ENCODE measurements at places on chromosomes 6 and 20.

DNA sequence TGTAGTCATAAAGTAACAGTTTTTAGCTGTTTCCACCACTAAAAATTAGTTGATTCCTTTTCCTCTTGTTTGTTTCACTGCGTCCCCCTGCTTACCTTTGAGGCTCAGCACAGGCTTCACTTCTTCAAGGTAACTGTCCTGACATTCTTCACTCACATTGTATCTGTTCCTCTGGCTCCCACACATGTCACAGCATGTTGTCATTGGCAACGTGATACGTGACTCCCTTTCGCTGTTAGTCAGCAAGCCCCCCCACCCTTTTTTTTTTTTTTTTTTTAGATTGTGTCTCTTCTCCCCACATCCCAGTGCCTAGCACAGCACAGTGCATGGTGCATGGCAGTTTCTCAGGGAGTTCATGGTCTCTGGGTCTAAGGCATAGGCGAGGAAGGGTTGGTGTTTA is 13.3 kb downstream of the VAPB start:
- DNase-seq, result no peak

DNA sequence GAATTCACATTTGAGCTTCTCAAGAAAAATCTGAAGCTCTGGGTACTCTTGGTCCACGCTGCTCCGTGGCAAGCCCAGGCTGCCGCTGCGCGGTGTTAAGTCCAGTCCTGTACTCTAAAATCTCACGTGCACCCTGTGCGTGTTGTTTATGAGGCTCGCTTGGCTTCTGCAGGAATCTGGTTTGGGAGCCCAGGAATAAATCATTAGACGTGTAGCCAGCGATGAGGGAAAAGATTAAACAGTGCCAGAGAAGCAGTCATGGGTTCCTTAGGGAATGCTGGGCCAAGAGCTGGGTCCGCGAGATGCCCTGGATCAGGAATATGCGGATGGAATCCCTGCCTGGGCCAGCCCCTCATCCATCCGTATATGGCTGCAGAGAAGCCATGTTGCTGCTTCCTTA is 87.3 kb downstream of the KCNB1 start:
- no peak for DNase-seq

DNA sequence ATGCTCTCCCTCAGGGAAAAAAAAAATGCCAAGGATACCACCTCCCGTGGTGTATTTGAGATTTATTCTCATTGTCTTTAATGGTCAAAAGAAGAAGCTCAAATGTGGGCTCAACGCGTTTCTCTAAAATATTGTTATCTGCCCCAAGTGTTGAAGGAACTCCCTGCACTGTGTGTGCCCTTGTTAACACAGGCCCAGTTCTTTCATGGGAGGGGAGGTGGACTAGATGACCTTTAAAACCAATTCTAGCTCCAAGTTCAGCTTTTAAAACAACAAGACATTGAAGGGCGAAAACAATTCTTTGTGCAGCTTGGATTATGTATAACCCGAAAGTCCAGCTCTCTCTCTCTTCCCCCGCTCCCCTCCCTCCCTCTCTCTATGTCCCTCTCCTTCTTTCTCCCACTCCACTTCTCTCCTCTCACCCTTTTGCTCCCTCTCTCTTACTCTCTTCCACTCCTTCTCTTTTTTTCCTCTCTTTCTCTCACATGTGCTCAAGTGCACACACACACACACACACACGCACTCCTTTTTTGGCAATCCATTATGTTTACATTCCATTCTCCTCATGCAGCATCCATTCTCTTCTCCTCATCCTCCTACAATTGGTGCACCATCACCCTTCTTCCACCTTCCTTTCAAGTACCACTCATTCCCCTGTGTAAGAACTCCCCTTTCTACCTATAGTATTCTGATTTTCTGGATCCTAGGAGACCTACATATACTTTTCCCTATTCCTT is 8.5 kb downstream of the HLA-DMB start:
- no peak for DNase-seq

GRCh38 chr20:62030834-62031434 is 34.7 kb downstream of the TAF4 start:
- DNase-seq, result no peak

DNA sequence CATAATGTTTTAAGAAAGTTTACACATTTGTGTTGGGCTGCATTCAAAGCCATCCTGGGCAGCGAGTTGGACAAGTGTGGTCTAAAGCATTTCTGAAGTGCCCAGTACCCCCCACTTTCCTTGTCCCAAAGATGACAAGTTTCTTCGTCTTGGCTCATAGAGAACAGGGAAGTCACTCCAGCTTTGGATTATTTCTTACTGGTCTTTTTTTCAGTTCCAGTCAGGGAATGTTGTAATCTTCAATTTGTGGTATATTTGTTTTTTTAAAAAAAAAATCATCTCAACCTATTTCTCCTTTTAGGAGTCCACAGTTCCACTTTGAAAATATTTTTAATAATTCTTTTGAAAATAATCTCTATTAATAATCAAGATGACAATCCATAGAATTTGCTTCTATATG is 34.0 kb downstream of the SLX4IP start:
- no peak for DNase-seq

DNA sequence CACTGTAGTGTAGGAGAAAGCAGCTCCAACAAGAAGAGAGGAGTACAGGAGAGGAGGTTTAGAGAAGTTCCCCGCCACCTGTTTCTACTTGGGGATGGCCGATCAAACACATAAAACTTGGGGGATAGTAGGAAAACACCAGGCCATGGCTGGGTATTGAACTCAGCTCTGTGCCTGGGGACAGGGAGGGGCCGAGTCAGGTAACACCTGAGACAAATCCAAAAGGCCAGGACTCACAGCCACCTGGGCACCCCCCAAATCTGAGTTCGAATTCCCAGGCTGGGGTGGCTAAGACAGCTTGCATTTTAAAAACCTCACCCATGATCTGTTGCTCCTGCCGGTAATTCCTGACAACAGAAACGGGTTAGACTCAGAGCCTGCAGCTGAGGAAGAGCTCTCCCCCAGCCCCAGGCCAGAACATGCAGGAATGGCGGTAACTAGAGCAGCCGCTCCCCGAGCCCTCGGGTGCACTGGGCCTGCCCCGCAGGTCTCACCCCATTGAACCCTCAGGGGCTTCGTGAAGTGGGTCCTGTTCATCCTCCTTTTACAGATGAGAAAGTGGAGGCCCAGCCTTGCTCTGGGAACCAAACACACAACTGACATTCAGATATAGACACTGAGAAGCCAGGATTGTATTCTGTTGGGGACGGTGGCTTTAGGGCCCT is 61.0 kb downstream of the TCP11 start:
- no peak for DNase-seq

GRCh38 chr6:34909320-34909883 is 20.3 kb downstream of the ANKS1A start:
- no peak for DNase-seq

DNA sequence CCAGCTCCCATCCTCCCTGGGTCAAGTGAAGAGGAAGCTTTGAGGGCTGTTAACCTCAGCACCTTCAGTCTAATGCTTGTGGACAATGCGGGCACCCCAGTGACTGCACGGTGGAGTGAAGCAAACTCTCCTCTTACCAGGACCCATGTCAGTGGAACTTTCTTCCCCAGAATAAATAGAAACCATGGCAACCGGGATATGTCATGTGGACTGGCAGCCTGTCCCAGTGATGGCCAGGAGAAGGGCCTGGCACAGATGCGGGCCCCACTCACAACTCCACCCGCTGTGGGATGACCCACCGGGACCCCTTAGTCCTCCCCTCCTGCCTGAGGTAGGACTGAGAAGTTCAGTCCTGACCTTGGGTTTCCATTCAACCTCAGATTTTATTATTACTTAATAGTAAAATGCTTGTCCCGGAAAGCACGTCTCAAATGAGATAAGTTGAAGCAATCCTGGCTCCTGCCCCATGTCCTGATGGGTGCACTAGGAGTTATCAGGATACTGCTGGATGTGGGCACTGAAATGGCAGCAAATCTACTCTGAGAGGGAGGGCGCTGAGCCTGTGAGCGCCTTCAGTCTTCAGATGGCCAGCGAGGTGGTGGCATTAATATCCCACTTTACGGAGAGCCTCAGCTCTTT is 23.5 kb downstream of the TOX2 start:
- DNase-seq, result no peak

DNA sequence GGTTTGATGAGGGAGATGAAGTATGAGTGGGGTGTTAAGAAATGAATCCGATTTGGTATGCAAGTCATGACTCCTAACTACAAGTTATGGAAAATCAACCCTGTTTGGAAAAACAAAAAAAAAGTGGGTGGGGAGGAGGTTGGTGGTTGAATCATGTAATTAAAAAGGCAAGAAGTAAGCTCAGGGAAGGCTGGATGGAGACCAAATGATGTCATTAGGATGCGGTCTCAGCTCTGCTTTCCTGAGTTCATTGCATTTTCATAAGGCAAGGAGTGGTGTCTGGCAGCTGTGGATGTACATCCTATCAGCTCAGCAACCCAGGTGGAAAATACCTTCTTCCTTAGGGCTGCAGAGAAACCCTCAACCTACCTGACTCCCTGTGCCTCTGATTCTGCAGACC is 60.4 kb upstream of the AKAP12 start:
- no peak for DNase-seq

GRCh38 chr6:3231247-3232016 is 4.0 kb upstream of the TUBB2B start:
- DNase-seq, result no peak

DNA sequence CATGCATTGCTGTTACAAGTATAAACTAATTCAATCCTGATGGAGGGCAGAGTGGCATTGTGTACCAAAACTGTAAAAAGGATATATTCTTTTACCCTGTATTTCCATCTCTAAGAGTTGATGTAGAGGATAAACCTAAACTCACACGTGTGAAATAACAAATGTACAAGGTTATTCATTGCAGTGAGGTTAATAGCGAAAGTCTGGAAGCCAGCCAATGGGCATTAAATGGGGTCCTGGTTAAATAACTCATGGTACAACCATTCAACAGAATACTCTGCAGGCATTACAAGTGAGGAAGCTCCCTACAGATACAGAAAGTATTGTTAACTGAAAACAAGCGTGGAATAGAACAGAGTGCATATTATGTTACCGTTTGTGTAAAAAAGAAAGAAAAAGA is 56.9 kb downstream of the BCAS1 start:
- no peak for DNase-seq

GRCh38 chr6:25223490-25223991 is 55.6 kb upstream of the CARMIL1 start:
- DNase-seq, result peak; percentile 25

GRCh38 chr6:27091661-27092315 is 155.7 kb upstream of the PRSS16 start:
- no peak for DNase-seq

DNA sequence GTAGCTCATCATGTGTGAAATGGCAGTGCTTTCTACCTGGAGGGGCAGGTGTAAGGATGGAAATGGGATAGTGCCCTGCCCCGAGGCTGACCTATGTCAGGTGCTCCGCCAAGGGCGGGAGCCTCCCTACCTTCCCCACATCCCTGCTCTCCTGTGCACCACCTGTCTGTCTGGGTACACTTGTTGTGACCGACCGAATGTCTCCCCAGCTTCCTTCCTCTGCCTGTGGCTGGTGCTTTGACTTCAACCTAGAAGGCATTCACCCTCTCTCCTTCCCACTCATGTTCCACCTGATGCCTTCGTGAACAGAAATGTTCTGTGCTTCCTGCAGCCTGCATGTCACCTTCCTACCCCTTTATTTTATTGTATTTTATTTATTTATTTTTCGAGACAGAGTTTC is 114.8 kb downstream of the SCML4 start:
- no peak for DNase-seq

DNA sequence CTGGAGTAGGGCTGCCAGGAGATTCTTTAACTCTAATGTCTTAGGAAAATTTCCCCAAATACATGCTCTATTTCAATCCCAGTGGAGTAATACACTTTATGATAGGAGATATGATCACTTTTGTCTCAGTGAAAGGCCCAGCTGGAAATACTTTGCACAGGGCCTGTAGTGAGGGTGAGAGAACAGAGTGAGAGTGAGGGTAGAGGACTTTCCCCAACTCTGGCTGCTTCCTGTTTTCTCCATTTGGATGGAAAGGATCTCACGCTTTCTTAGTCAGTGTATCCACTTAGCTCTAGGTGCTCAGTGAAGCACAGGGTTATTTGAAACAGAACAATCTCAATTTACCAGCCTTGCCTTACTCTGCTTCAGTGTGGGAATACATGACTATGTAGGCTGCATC is 36.6 kb downstream of the FAM229B start:
- no peak for DNase-seq

- no peak for DNase-seq
Measured at GRCh38 chr20:881051-881782, 34.9 kb downstream of the ANGPT4 start.

DNA sequence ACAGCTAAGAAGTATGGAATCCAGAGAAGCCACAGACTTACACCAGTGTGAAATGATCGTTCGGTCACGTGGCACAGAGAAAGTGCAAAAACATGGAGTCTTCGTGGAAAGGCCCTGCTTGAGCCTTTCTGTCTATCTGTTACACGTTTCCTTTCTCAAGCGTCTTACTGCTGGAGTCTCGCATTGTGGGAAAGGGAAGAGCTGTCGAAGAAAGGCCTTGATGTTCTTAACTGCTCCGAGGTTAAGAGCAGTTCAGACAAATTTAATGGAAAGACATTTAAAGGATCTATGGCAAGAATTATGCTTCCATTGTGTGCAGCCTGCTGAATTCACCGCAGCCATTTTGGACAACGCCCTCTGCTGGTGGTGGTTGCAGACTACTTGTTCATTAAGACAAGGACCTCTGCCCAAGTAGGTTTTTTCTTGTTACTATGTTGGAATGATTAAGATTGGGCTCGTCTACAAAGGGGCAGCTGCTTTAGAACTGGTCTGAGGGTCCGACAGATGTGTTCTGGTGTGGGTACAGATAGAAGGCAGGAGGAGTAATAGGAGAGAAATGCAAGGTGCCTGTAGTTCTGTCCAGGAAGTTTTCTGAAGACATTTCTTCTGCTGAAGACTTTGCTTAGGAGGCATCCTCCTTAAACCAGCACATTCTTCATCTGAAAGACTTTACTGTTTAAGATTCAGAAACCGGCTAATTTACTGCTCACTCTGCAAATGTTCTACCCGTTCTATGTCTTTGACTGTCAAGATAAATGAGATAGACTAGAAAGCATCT is 24.7 kb upstream of the CCN6 start:
- DNase-seq, result peak; percentile 25

- no peak for DNase-seq
Measured at GRCh38 chr6:74070711-74071110, 374.7 kb downstream of the CD109 start.

DNA sequence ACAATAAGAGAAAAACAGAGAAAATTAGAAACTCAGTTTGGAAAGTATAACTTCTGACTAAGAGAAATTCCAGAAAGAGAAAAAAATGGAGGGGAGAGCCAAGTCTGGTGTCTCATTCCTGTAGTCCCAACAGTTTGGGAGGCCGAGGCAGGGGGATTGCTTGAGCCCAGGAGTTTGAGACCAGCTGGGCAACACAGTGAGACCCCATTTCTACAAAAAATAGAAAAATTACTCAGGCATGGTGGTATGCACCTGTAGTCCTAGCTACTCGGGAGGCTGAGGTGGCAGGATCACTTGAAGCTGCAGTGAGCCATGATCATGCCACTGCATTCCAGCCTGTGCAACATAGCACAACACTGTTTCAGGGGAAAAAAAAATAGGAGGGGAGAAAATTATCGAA is 3.1 kb upstream of the KIF3B start:
- DNase-seq, result no peak

GRCh38 chr20:52683761-52684160 is 288.4 kb upstream of the TSHZ2 start:
- no peak for DNase-seq

Data from stimulated activated CD8-positive, alpha-beta memory T cell treated with anti-CD3 and anti-CD28 coated beads, Interleukin-12 subunit alpha, Interleukin-12 subunit beta, amount 100 ng/mL, for 4 hours (primary cell).